NCI-H446 (cell line): ENCODE measurements at places on chromosomes 7 and 10.

DNA sequence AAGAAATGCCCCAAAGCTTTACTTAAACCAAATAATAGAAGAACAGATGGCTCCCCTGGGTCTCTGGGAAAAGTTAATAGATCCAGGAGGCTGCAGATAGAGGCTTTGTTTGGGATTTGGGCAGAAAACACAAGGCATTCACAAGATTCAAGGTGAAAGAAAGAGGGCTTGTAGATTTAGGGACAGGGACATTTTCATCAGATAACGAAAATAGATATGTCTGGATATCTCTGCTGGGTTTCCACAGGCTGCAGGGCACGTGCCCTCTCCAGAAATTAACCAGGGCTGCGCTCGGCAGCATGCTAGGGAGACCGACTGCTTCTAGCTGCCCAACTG lies 14.9 kb downstream of the CARD11 start:
- DNase-seq: no peak

GRCh38 chr7:106243893-106244292 lies 40.9 kb downstream of the NAMPT start:
- DNase-seq: no peak

DNA sequence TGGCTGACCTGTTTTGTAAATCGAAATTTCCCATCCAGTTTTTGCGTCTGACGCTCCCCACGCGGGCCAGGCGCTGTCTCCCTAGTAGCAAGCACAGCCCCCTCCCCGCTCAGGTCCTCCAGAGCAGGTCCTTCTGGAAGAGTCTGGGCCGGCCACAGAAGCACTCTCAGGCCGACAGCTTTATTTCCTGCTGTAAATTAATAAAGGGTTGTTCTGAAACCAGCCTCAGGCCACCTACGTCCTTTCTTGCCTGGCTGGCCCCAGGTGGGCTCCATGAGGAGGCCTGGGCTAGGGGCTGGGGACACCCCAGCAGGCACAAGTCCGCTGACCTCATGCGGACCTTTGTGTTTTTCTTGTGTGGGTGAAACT lies 35.2 kb downstream of the CAMK2B start:
- DNase-seq: no peak

DNA sequence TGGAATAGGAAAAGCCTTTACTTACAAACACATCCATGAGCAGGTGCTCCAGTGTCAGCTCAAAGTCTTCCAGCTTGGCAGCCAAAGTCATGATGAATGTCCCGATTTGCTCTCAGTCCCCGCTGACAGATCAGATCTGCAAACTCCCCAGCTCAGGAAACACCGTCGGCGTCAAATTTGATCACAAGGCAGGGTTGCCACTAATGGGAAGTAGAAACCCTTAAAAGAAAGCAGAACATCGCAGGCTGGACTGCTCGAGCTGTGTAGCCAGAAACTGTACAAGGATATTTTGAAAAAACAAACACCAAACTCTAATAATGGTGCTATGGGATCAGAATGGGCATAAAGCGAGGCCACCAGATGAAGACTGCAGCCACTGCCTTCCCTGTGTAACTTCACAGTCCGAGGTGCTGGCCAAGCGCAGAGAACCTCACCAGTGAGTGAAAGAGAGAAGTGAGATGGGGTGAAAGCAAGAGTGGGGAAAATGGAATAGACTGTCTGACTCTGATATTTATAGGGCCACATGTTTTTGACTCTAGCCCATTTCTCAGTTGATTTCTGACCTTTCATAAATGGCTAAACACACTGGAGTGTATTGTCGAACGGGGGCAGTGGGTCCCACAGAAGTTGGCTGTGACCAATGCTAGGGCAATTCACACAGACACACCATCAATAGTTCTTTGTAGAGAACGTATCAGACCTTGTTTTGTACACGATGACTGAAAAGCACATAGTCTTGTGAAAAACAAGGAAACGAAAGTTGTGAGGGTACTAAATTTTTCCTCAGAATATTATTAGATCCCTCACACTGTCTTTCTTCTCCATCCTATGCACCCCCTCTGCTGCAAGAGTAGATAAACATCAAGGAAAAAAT lies 306.2 kb downstream of the FRMD4A start:
- DNase-seq: no peak

- no peak for DNase-seq
These were observed 21.7 kb upstream of the PHYH start for GRCh38 chr10:13321576-13321975.
